Fibroblast of villous mesenchyme (primary cell): ENCODE measurements at places on chromosomes 3 and 15. TPM values are rescaled to one million over a fixed set of nuclear protein-coding genes. Genes with fewer than 3 reads are reported as not detected.

The SACM1L gene
- total RNA-seq: 29.3 and 53.1 TPM in 2 replicates

The CIAO2A gene
- 55.1 and 62.6 TPM in 2 replicates for total RNA-seq

The AMOTL2 gene
- total RNA-seq: 129 and 236 TPM in 2 replicates

The PLCH1 gene
- 11.7 and 14.2 TPM in 2 replicates for total RNA-seq

The MBNL1 gene
- 440 and 445 TPM in 2 replicates for total RNA-seq

The POPDC2 gene
- 1.3 TPM in 2 replicates for total RNA-seq

The MCF2L2 gene
- 0.43 and 0.64 TPM in 2 replicates for total RNA-seq
